ENCODE measurements at places on chromosomes 12 and 14. TPM values are rescaled to one million over a fixed set of nuclear protein-coding genes. Genes with fewer than 3 reads are reported as not detected.

- H3K36me3 ChIP-seq: no peaks in the 10 kb centered on the region
- no peaks in the 10 kb centered on the region for H3K4me1 ChIP-seq
- H3K4me3 ChIP-seq: no peak overlapping the region
- H3K27me3 ChIP-seq: no peaks in the 10 kb centered on the region
These were observed 53.8 kb upstream of the USP44 start for GRCh38 chr12:95605087-95605486.

- peaks cover 82% of the 10 kb centered on the region for H3K4me1 ChIP-seq
- DNase-seq: no peak
- no peaks in the 10 kb centered on the region for H3K27me3 ChIP-seq
- peak overlapping the region; percentile 55 for H3K27ac ChIP-seq
- no peak overlapping the region for H3K4me3 ChIP-seq
These were observed 73.8 kb downstream of the SUSD6 start for GRCh38 chr14:69685218-69685616.

The TRPV4 gene
- 5.2 TPM for total RNA-seq

The IL31 gene
- total RNA-seq: not detected

DNA sequence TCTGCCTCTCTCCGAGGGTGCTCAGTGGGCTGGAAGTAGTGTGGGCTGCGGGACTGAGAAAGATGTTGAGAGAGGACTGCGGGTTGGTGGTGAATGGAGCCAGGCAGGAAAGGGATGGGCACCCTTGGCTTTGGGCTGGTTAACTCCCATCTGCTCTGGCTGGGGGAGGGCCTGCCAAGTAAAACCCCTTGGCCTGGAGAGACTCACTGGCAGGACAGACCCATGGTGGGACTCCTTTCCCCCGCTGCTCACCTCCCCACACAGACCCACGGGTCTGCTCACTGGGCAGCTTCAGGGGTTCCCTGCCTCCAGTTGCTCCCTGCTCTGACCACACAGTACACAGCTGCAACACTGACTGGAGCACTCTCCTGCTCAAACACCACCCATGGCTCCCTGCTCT lies 54.1 kb downstream of the KRT80 start:
- no peak for DNase-seq
- H3K36me3 ChIP-seq: no peaks in the 10 kb centered on the region
- peaks cover 9% of the 10 kb centered on the region for H3K4me1 ChIP-seq

The LHX5 gene
- not detected for total RNA-seq

The HOXC4 gene
- total RNA-seq: 1.0 TPM

DNA sequence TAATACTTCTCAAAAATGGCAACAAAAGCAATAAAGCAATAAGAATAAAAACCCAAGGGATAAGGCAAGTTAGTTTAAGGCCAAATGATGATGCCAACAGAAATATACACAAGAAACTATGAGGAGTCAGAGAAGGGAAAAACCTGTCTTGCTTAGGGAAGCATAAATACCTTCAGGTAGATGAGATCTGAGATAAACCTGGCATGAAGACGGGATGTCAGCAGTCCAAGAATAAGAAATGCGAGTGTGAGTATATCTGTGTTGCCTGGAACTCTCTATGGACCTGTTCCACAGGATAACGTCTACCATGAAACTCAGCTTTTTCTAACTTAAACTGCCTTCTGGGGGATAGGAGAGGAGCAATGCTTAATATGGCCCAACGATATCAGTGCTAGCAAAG lies 30.6 kb downstream of the KCNH5 start:
- H3K36me3 ChIP-seq: no peaks in the 10 kb centered on the region
- H3K4me3 ChIP-seq: no peak overlapping the region
- no peak for DNase-seq
- H3K27me3 ChIP-seq: no peaks in the 10 kb centered on the region
- no peaks in the 10 kb centered on the region for H3K4me1 ChIP-seq
- no peak overlapping the region for H3K27ac ChIP-seq

The ENDOU gene
- total RNA-seq: 1.2 TPM

The VASH1 gene
- 29.2 TPM for total RNA-seq

DNA sequence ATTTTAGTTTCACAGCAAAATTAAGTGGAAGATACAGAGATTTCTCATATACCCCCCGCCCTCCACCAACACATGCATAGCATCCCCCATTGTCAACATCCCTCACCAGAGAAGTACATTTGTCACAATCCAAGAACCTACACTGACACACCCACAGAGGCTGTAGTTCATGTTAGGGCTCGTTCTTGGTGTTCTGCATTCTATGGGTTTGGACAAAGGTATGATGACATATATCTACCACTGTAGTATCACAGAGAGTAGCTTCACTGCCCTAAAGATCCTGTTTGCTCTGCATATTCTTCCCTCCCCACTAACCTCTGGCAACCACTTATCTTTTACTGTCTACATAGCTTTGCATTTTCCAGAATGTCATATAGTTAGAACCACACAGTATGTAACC lies 444.6 kb upstream of the DCN start:
- no peaks in the 10 kb centered on the region for H3K4me1 ChIP-seq
- DNase-seq: no peak
- no peak overlapping the region for H3K4me3 ChIP-seq
- H3K27me3 ChIP-seq: no peaks in the 10 kb centered on the region
- no peaks in the 10 kb centered on the region for H3K36me3 ChIP-seq

DNA sequence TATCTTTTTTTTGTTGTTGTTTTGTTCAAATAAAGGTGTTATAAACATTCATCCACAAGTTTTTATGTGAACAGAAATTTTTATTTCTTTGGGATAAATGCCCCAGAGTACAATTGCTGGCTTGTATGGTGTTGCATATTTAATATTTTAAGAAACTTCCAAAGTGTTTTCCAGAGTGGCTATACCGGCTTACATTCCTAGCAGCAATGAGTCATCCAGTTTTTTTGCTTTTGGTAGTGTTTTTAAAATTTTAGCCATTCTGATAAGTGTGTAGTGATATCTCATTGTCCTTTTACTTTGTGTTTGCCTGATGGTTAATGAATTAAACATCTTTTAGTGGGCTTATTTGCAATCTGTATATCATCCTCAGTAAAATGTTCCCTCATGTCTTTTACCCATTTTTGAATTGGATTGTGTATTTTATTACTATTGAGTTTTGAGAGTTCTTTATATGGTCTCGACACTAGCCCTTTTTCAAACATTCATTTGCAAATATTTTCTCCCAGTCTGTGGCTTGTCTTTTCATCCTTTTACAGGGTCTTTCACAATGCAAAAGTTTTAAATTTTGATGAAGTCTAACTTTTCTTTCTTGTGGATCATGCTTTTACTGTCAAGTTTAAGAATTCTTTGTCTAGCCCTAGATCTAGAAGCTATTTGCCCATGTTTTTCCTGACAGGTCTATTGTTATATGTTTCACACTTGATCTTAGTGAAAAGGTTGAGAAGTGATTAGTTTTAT lies 29.5 kb downstream of the PPP4R4 start:
- no peaks in the 10 kb centered on the region for H3K4me1 ChIP-seq
- no peaks in the 10 kb centered on the region for H3K36me3 ChIP-seq
- no peak overlapping the region for H3K27ac ChIP-seq
- H3K27me3 ChIP-seq: no peaks in the 10 kb centered on the region
- H3K4me3 ChIP-seq: no peak overlapping the region

The ANO4 gene
- total RNA-seq: not detected
